ENCODE measurements at places on chromosomes 2 and 18.

GRCh38 chr18:48193521-48194492 is 215.4 kb downstream of the ZBTB7C start:
- DNase-seq: no peak

- no peak for DNase-seq
These were observed 37.5 kb downstream of the FBXO11 start for GRCh38 chr2:47868611-47869352.

DNA sequence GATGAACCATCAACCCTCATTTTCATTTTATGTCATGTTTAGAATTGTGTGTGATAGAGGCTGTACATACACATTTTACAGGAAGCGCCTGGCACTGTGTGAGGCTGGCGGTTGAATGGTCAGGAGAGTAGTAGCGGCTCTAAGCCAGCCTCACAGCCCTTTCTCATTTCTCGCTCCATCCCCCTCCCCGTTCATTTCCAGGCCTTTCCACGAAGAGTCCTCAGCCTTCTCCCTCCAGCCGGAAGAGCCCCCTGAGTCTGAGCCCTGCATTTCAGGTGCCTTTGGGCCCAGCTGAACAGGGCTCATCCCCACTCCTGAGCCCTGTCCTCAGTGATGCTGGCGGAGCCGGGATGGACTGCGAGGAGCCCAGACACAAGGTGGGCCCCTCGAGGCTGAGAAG is 51.8 kb downstream of the STK25 start:
- no peak for DNase-seq

DNA sequence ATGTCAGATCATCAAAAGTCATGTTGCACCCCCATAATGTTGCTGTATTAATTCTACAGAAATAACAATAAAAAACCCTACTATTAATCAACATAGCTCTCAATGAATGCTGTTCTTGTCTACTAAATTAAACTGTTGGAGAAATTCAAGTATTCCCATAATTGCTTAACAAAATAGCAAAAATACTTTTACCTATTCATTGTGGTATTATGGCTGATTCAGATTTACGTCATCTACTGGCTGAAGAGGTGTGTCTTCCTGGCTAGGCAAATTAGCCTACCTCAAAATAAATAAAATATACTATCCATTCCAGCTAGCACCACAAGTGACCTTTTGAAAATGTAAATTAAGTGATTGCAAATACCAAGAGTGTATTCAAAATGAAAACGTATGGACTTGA is 249.4 kb downstream of the MEIS1 start:
- no peak for DNase-seq

DNA sequence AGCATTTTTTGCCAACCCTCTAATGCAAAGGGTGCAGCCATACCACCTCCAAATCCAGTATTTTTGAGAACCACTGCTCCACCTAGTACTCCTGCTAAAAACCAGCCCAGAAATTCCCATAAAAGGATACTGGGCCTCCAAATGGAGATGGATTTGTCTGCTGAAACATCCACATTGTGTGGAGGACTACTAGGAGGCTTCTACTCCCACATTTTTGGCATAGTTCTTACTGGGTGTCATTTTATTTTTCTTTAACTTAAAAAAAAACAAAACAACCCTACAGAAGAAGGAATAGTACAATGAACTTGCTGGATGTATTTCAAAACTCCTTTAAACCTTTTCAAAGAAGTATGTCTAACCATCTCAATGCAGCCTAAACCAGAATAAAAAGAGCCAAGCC is 219.2 kb downstream of the SRBD1 start:
- no peak for DNase-seq

DNA sequence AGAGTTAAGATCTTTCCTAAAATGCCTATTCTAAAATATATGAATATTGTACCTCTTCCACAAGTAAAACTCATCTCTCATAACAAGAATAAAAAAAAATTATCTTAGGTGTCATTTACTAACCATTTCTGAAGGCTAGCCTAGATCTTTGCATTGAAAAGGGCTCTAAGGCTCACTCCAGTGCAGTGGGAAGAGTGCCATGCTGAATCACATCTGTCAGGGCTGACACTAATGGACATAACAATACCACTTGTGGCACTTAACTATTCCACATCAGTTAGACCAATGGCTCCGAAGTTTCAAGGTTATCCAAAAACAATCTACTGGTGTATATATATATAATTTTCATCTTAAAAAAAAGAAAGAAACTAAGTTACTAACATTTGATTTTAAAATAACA is 130.2 kb downstream of the EXOC6B start:
- DNase-seq: no peak

- no peak for DNase-seq
These were observed 413.6 kb upstream of the TCF4 start for GRCh38 chr18:56001576-56001975.
